ENCODE measurements at places on chromosomes 1 and 21. TPM values are rescaled to one million over a fixed set of nuclear protein-coding genes. Genes with fewer than 3 reads are reported as not detected.

The LCE6A gene
- not detected for total RNA-seq

The F5 gene
- total RNA-seq: 11.3 TPM

The OR2T35 gene
- not detected for total RNA-seq

The AMY2A gene
- 0.44 TPM for total RNA-seq

The HFM1 gene
- total RNA-seq: 32.1 TPM

The CYYR1 gene
- 12.6 TPM for total RNA-seq

The NTMT2 gene
- 0.99 TPM for total RNA-seq

The NRIP1 gene
- 132 TPM for total RNA-seq

The PRRX1 gene
- total RNA-seq: 100 TPM

The AMY1A gene
- not detected for total RNA-seq

The KAZN gene
- 22.5 TPM for total RNA-seq

The KCND3 gene
- total RNA-seq: 16.2 TPM

The ZNF593OS gene
- total RNA-seq: 41.3 TPM

The CLCA4 gene
- not detected for total RNA-seq

The KIF21B gene
- 76.3 TPM for total RNA-seq

The WLS gene
- 106 TPM for total RNA-seq

The CLDN17 gene
- not detected for total RNA-seq

The MRPL24 gene
- total RNA-seq: 20.5 TPM

The OR10K1 gene
- total RNA-seq: not detected

The BARHL2 gene
- total RNA-seq: 2.8 TPM

The TSSK3 gene
- 0.55 TPM for total RNA-seq

The IL10RB gene
- 20.7 TPM for total RNA-seq

All from camera-type eye (tissue), 1 donor.